ENCODE measurements at places on chromosomes 5 and 9.

GRCh38 chr9:7546261-7546660 lies 253.3 kb downstream of the DMAC1 start:
- no peak for DNase-seq

- DNase-seq, result peak; percentile 72
These were observed 1.3 kb downstream of the CD72 start for GRCh38 chr9:35616681-35617459.

DNA sequence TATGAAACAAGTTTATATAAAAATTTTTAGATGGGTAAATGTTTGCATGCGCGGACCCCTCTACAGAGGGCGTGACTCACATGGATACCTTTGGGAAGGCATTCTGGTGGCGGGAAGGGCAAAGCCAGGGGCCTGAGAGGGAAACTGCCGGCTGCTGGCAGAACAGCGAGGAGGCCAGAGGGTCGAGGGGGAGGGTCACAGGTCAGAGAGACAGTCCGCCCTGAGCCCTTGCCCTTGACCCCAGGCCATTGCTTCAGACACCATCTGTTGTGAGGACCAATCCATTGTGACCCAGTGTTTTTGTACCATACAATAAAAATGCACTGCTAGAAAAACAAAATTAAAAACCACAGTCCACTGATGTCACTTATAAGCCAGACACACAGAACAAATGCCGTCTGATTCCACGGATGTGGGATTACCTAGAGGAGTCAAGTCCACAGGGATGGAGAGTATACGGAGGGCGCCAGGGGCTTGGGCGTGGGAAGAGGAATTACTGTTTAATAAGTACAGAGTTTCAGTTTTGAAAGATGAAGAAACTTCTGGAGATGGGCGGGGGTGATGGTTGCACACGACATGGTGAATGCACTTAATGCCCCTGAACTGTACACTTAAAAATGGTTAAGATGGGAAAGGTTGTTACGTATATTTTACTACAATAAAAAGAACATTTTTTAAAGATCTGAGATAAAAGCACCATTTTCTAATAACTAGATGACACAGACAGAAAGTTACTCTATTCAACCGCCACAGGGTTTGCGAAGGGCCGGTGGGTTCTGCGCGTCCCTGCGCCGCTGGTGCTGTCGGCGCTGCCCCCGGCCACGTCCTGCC lies 12.0 kb downstream of the BTNL9 start:
- DNase-seq, result no peak

DNA sequence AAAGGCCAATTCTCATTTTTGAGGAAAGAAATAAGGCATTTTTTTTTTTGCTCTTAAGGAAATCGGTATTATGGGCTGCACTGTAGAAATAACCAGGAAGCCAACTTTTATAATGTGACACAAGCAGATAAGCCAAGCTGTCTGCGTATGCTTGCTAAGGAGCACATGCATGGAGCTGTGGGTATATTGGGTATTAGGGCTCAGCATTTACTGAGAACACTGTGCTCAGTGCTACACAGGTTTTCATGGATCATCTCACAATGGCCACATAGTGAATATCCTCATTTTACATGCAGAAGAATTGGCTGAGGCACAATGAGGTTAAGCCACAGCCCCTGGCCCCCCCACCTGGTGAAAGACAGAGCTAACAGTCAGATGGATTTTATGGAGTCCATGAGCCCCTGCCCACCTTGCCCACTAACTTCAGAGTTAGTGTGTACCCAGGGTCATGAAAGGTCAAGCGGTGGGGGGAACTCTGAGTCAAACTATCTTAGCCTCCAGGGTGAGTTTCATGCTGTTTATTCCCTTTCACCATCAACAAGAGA lies 204.8 kb downstream of the SPATA31A6 start:
- DNase-seq, result no peak

DNA sequence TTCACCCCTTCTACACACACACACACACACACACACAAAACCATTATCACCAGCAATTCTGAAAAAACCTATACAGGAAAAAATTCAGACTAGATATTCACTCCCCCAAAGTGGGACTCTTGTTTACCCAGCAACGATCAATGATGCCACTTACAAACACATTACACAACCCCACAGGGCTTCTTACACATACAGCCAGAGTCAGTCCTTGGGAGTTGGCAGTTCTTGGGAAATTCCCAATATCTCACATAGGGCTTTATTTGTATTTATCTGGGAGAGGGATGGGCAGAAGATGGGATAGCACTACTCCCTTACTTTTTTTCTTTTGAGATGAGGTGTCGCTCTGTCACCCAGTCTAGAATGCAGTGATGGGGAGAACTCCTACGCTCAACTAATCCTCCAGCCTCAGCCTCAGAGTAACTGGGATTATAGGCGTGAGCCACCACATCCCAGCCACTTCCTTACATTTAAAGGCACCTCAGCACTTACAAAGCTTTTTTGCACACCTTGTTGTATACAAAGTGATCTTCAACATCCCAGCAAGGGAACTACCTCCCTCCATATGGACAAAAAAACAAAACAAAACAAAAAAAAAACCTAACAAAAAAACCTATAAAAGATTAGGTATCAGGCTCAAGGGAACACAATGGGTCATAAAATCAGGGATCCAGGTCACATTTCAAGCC lies 168.4 kb downstream of the TSSK1B start:
- DNase-seq, result no peak

GRCh38 chr9:17824191-17824590 lies 245.3 kb downstream of the SH3GL2 start:
- no peak for DNase-seq

- no peak for DNase-seq
These were observed 92.0 kb downstream of the C9orf152 start for GRCh38 chr9:110115826-110116542.

DNA sequence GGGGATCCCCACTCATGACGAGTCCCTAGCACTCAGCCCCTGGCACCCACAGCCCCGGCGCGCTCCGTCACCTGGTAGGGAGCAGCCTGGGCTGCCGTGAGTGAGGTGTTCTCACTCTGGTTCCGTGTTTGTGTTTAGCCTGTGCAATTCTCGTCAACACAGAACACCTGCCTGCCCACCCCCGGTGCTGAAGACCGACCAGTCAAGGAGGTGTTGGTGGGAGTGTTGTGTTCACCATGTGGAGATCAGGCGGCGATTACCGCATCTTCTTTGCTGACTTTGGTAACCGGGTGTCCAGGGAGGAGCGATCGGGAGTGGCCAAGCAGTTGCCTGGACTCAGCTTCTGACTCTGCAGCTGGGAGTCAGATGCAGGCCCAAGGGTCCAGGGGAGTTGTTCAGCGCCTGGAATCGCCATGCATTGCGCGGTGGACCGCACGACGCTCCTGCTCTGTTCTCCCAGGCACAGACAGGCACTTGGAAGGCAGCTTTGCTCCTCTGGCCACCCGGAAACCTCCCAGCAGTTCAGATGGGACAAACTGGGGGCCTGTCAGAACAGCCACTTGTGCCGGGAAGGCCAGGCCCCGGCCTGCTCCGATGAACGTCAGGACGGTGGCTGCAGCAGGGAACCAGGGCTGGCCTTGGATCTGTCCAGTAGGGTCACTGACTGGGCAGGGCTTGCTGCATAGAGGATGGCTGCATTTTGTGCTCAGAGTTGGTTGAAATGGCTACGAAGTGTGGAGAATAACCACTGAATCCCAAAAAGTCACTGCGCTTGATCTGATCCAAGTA lies 28.2 kb downstream of the EXOC3 start:
- no peak for DNase-seq

GRCh38 chr5:139877129-139877597 lies 81.6 kb downstream of the PSD2 start:
- no peak for DNase-seq

DNA sequence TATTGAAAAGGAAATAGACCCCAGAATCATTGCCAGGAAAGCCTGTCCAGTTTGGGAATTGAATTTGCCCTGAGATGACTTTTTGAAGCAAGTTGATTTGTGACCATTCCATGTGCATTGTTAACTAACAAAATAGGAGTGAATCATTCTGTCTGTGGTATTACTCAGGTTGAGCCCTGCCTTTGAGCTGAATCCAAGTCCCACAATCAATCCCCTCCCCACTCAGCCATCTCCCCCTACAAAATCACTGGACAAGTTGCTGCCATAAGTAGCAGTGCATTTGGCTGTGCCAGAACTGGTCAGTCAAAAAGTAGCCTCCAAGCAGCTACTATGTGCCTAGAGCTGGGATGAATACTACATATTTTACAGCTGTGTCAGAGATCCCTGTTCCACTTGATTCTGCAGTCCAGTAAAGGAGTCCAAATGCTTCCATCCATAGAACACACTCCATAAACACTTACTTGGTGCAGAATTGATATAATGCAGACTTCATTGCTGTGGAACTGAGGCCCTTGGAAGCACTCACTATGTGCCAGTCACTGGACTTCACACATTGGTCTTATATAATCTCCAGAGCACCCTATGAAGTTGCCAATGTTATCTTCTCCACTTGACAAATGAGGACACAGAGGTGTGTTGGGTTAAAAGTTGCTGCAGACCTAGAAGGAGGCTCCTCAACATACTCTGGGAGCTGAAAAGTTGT lies 96.1 kb downstream of the ZNF462 start:
- DNase-seq, result no peak

GRCh38 chr5:34436761-34437501 lies 219.2 kb upstream of the RAI14 start:
- DNase-seq, result no peak

- no peak for DNase-seq
These were observed 12.5 kb upstream of the SHOC1 start for GRCh38 chr9:111807197-111807596.

DNA sequence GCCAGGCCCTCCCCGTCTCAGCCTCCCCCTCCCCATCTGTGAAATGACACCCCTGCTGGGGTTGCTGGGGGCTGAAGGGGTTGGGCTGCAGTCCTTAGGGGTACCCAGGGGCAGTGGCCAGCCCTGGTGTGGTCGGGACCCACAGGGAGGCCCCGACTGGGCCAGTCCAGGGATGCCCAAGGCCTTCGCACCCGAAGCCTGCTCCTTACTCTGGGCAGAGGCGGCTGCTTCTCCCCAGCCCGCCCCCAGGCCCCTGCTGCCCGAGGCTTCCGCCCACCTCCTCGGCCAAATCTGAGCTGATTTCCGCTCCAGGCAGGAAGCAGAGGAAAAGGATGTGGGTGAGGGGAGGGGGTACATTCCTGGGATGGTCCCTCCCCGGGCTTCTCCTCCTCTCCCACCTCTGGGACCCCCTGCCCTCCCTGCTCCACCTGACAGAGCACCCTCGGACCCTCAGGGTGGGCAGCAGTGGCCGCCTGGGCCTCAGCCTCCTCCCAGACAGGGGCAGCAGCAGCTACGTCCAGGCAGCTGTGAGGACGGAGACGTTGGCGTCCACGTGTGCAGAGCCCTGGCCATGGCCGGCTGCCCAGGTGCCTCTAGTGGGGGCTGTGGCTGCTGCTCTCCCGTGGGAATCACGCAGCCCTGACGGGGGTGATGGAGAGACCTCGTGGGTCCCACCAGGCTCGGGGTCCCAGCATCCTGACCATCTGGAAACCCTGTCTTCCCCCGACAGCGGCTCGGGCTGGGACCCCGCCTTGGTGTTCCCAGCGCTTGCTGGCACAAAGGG lies 4.2 kb upstream of the NRARP start:
- peak; percentile 19 for DNase-seq

- DNase-seq, result no peak
These were observed 51.3 kb downstream of the LHFPL2 start for GRCh38 chr5:78597068-78597973.

DNA sequence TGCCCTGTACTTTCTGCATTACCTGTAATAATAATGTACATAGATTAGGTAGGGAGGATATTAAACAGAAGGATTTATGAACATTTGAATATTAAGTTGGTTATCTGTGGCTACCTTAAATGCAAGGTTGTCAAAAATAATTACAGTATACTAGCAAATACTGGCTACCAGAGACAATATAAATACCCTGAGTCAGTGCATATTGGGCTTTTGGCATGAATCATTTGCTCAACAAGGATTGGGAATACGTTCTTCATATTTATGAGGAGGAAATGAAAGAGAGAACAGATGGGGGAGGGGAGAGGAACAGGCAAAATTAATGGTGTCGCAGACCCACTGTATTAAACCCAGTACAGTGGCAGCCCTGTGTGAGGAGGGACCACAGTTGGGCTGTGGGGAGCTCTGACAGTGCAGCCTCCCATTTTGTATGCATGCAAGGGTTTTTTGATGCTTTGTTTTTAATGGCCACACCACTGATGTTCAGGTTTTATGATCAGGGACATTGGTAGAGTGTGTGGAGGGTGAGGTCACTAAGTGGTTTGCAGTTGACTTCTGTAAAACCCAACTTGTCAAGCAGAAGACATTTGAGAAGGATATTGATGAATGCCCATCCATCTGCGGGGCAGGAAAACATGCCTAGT lies 56.9 kb downstream of the MVB12B start:
- no peak for DNase-seq

- no peak for DNase-seq
These were observed 271.2 kb downstream of the SLIT3 start for GRCh38 chr5:169029661-169030274.

- no peak for DNase-seq
These were observed 5.5 kb upstream of the ITK start for GRCh38 chr5:157175071-157175612.

- no peak for DNase-seq
These were observed 92.4 kb downstream of the EQTN start for GRCh38 chr9:27204578-27204977.

- no peak for DNase-seq
These were observed 159.9 kb downstream of the GOLPH3 start for GRCh38 chr5:32014096-32014745.

DNA sequence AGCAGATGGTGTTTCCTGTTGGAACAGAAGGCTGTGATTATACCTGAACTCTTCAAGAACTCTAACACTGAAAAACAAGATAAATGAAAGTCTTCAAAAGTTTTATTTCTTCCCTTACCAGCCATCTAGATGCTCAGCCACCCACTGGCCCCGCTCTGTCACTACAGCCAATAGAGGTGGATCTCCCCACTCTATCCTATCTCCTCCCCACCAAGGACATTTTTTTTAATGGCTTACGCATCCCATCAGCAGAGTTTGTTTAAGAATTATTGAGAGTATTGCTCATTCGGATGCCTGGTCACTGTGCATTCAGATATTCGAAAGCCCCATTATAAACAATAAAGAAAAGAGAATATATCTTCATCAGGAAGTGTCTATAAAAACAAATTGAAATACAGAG lies 159.4 kb downstream of the RASEF start:
- no peak for DNase-seq

GRCh38 chr9:121798941-121799340 lies 147.5 kb downstream of the DAB2IP start:
- no peak for DNase-seq

- peak; percentile 65 for DNase-seq
These were observed 173.0 kb downstream of the MACROH2A1 start for GRCh38 chr5:135225856-135226560.
